ENCODE measurements at places on chromosomes 11 and 22.

DNA sequence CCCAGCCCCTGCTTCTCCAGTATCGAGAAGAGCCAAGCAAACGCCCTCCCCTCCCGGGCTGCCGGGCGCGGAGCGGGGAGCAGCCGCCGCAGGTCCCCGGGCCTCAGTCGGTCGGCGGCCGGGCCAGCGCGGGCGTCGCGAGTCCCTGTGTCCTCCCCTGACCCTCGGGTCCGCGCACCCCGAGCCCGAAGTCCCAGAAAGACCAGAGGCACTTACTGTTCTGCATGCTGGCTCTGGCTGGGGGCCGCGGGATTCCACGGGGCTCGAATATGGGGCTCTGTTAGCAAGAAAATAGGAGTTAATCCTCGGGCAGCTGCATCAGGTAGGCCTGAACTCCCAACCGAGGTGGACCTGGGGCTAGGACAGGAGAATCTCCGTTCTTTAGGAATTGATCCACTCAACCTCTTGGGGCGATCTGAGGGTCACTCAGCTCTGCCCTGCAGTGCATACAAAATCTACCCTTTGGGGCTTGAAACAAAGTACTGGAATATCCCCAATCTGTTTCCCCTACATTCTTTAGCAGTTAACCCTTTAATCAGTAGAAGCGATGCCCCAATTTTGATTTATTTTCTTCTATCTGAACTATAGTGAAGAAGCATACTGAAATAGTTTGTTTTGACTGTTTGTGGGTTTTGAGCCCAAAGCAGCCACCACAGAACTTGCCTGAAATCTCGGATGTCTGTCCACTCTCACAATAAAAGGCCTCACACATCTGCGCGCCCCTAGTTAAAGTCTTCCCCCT, 4.8 kb downstream of the PAX6 start:
- DNase-seq, result no peak

GRCh38 chr11:94134651-94135512, 6.2 kb downstream of the PANX1 start:
- DNase-seq, result no peak

DNA sequence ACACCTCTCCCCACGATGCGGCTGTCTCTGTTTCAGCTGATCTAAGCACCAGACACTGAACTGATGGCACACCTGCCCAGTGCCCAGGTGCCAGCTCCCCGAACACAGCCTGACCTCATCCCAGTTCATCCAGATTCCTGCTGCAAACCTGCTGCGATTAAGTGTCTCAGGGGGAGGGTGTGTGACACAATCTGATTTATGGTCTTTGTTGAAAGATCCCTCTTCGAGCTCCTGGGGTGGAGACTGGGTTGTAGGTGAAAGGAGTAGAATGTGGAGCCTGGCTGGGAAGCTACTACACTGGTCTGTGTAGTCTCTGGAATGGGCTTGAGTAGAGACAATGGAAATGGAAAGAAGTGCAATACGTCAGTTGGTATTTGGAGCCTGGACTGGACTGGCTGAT, 390.3 kb downstream of the SHANK2 start:
- DNase-seq, result no peak

GRCh38 chr11:134581121-134581626, 169.1 kb upstream of the B3GAT1 start:
- DNase-seq, result no peak

GRCh38 chr22:31575190-31575589, 78.9 kb downstream of the SFI1 start:
- DNase-seq, result no peak

- no peak for DNase-seq
Observed at GRCh38 chr11:33957304-33957917, 65.5 kb upstream of the LMO2 start.

DNA sequence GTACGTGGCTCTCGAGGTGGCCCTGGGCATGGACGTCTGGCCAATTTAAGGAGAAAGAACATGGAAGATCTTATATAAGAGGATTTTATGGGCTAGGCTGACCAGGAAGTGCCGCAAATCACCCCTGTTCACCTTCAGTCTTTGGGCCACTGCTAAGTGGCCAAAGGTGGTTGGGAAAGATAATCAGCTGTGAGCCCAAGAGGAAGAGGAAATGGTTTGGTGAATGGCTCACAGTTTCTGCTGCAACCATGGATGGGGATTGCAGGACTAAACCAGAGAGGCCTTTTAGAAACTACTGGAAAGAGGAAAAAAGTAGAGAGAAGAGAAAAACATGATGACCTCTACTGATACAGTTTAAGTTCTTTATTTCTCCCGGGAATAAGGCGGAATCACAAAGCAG, 96.0 kb upstream of the ARHGAP20 start:
- DNase-seq, result no peak

GRCh38 chr22:43090130-43090789, 1.1 kb upstream of the TTLL1 start:
- DNase-seq, result peak; percentile 73

- DNase-seq, result no peak
Observed at GRCh38 chr22:30014244-30014643, 66.0 kb upstream of the HORMAD2 start.

DNA sequence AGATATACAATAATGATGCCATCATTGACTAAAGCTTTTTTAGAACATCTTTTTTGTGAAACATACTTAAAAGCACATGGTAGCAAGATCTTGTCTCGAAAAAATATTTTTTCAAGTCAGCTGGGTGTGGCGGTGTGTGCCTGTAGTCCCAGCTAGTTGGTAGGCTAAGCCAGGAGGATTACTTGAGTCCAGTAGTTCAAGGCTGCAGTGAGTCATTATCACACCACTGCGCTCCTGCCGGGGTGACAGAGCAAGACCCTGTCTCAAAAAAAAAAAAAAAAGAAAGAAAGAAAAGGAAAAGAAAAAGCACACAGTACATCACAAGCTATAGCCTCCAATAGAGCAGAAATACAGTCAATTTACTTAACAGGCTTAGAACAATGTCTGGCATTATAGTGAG, 37.0 kb downstream of the ENTHD1 start:
- DNase-seq, result no peak

- DNase-seq, result no peak
Observed at GRCh38 chr22:42869888-42870480, 12.9 kb upstream of the ARFGAP3 start.

- no peak for DNase-seq
Observed at GRCh38 chr11:133386262-133386661, 146.0 kb downstream of the OPCML start.

- peak; percentile 59 for DNase-seq
Observed at GRCh38 chr11:68840661-68841653, 759 bp downstream of the CPT1A start.

DNA sequence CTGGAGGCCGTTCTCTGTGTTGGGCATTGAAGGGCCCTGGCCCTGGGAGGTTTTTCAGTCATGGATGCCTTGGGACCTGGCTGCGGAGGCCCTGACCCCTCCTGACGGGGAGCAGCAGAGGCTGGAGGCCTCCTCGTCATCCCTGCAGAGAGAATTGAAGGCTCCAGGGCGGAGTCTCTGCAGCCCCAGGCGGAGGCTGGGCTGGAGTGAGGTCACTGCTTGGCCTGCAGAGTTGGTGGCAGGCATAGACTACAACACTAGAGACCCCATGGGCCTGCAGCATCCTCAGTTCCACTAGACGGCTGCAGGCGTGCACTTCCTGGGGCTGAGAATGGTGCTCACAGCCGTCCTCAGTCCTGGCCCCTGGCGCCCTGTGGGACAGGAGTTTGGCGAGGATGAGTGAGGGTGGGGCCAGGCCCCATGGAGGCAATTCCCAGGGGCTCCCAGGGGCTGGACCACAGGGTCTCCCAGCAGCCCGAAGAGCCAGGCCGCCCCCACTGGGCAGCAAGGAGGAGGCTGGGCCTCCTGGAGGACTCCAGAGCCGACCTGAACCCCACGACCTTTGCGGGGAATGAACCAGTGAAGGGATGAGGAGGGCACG, 1194.9 kb downstream of the BRD1 start:
- no peak for DNase-seq

- DNase-seq, result no peak
Observed at GRCh38 chr11:121625777-121626506, 173.2 kb upstream of the SORL1-AS1 start.

GRCh38 chr22:42920101-42920820, 63.2 kb upstream of the ARFGAP3 start:
- DNase-seq, result no peak

GRCh38 chr11:119103793-119104192, 2.1 kb upstream of the DPAGT1 start:
- DNase-seq, result no peak

DNA sequence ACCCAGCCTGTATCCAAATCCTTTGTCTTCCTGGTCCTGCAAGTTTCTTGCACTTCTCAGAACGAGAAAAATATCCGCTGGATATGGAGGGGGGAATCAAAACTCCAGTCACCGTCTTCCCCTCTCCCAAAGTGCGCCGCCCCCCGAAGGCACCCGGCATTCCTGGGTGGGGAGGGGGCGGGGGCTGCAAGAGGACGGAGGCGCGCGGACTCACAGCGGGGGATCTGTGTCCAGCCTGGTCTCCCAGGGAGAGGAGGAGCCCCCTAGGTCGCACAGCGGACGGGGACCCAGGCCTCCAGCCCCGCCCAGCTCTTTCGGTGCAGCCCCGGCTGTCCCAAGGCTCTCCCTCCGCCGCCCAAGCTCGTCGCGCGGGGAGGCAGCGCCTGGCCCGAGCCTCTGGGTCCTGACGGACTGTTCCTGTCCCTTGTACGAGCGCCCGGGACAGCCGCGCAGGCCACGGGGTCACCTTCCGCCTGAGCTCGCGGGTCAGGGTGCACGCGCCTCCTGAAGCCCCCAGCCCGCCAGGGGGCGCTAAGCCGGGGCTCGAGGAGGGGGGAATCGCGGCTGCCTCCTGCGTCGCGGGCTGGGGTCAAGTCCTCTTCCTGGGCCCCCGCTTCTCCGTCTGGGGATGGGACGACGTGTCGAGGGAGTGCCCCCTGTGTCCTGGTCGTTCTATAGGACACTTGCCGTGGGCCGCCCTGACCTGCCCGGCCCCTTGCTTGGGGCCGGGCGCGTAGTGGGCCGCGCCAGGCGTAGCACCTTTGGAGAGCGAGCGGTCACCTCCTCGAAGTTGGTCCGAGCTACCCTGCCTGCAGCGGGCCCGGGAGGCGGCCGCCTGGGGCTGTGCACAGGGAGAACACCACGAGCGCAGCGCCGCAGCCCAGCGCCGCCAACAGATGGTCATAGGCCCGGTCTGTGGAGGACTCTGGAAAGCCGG, 2.4 kb upstream of the WNT11 start:
- DNase-seq, result peak; percentile 78

DNA sequence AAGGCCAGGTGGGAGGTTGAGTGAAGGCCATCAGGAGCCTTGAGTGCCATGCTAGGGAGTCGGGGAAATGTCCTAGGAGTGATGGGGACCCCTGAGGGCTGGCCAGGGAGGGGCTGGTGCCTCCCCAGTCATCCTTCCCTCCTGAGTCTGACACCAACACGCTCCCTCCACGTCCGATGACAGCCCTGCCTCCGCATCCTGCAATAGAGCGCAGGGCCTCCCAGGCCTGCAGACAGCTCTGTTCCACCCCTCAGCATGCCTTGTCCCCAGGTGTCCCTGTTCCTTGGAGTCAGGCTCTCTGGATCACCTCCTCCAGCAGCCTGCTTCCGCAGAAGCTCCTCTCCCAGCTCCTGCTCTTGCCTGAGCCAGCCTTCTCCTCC, 3.1 kb downstream of the RAC2 start:
- DNase-seq, result no peak

DNA sequence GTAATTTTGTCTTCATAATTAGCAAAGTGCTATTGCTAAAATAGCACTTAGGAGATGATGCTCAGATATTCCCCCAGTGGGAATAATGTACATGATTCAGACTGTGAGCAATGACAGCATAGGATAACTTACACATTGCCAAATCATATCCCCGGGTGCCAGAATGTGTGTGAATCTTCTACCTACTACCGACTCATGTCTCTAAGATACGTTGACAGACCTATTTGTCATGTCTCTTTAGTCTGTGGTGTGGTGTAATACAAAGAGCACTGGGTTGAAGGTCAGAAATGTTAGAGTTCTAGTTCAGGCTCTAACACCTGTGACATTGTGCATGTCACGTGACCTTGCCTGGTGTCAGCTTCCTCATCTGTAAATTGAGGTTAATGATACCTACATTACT, 31.0 kb upstream of the PICALM start:
- no peak for DNase-seq

DNA sequence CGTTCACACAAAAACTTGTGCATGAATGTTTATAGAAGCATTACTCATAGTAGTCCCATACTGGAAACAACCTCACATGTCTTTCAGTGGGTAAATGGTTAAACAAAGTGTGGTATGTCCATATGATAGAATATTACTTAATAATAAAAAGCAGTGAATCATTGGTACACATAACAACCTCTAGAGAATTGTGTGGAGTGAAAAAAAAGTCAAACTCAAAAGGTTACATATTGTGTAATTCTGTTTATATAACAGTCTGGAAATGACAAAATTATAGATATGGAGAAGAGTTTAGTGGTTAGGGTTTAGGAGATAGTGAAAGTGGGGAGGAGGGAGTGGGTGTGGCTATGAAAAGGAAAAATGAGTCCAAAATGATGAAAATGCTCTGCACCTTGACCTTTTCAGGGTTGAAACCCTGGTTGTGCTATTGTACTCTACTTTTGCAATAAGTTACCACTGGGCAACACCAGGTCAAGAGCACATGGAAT, 243.4 kb upstream of the DDI1 start:
- DNase-seq, result no peak

DNA sequence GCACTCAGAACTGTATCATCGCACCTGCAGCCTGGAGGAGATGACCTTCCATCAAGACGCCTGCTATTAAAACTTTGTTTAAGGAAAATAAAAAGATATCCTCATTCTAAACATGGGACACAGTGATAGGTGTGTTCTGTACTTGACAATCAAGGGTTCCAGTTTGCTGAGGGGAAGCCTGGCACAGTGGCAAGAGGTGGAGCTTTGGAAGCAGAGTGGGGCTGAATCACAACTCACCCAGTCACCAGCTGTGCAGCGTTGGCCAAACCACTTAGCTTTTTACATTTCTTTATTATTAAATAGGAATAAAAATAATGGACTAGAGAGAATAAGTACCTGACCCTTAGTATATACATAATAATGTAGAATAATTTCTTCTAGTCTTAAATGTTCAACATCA, 220.7 kb downstream of the TENM4 start:
- no peak for DNase-seq

GRCh38 chr11:58530236-58530635, 22.3 kb upstream of the OR5B21 start:
- DNase-seq, result no peak

DNA sequence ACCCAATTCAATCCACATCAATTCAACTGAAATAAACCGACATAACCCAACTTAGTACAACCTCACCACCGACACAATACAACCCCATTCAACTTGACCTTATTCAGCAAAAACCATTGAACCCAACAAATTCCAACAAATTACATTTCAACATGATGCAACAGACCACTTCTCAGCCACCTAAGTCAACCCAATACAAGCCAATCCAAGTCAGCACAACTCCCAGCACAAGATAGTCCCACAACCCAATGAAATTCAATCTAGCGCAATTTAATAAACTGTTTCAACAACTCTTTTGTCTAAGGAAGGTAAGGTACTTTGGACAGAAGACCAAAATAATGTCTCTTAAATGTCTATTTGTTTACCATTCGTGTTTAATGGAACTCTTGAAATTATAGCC, 226.0 kb downstream of the MIAT start:
- DNase-seq, result no peak

- DNase-seq, result no peak
Observed at GRCh38 chr22:49740242-49740641, 87.4 kb downstream of the BRD1 start.

- peak; percentile 56 for DNase-seq
Observed at GRCh38 chr11:114060392-114061047, 1.0 kb downstream of the ZBTB16 start.

Measured in frontal cortex (tissue), 4 donors.